ENCODE measurements at places on chromosomes 3 and 15.

DNA sequence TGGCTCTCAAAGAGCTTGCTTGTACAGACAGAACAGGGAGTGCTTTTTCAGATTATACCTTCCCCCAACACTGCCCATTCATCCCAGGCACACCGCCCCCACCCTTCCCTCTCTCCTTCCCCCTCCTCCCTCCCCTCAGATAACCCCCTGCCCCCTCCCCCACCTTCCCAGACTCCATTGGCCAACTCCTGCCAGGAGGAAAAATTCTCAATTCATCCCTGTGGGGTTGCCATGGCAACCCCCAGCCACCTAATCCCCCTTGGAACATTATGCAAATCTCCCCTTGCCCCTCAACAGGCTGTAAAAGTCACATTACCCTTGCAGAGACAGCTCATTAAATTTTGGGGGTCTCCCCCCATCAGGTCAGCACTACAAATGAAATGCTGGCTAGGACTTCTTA, 14.3 kb downstream of the TLE3 start:
- no peak for DNase-seq

- no peak for DNase-seq
These were observed 454.8 kb downstream of the SHQ1 start for GRCh38 chr3:72393455-72393854.

DNA sequence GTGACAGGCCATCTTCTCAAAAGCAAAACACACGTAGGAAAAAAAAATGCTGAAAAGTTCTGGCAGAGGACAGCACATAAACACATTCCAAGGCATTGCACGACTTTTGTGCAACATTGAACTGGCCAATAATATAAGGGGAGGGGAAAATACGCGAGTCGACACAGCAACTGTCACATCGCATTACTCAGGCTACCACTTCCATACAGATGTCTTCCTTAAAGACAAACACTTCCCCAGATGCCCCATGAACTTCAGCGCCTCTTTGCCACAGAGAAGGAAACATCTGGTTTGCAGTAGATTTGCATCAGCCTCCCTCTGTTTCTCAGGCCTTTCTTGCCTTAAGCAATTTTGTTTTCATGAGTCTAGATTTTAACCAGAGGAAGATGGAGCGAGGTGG, 144.4 kb upstream of the IGF1R start:
- no peak for DNase-seq

- DNase-seq = no peak
These were observed 884.0 kb upstream of the CADM2 start for GRCh38 chr3:84074767-84075166.

- DNase-seq = no peak
These were observed 51.2 kb downstream of the CFAP20DC start for GRCh38 chr3:58998476-58999117.

GRCh38 chr3:16769525-16769924, 115.2 kb upstream of the PLCL2 start:
- DNase-seq = no peak

GRCh38 chr3:18194431-18194830, 230.7 kb downstream of the SATB1 start:
- DNase-seq = no peak

DNA sequence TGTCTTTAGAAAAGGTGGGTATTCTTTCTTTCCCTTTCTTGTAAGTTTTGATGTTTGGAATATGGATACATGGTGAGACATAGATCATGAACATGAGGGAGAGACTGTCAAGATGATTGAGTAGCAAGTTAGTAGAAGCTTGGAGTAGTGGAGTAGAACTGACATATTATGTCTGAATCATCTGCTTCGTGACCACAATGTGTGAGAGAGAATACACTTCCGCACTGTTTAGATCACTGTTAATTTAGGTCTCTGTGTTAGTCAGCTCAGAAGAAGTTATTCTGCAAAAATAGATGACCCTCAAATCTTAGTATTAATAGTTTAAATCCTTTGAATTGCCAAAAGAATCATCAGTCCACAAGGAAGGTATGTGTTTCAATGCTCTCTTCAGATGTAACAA, 151.0 kb downstream of the OXSM start:
- no peak for DNase-seq

GRCh38 chr3:85120879-85121278, 162.1 kb downstream of the CADM2 start:
- no peak for DNase-seq

DNA sequence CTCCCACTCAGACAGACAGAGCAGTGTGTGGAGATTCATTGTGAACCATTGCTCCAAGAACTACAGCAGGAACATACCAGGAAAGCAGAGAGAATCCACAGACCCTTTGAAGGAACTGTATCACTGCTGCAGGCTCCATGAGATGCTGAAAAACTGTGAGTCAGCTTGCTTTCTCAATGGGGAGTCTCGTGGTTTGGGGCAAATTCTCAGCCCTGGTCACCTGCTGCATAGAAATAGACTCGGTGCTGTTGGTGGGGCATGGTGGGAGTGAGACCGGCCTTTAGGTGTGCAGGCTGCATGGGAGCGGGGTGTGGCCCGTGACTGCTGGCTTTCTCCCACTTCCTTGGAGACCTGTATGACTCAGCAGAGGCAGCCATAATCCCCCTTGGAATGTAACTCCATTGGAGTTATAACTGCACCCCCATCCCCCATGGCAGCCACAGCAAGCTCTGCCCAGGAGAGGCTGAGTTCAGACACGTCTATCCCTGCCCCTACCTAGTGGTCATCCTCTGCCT, 35.6 kb downstream of the ALCAM start:
- DNase-seq = no peak

- no peak for DNase-seq
These were observed 764.0 kb upstream of the DPPA4 start for GRCh38 chr3:110101361-110101760.

GRCh38 chr3:10305331-10305902, 12.7 kb upstream of the GHRL start:
- no peak for DNase-seq

DNA sequence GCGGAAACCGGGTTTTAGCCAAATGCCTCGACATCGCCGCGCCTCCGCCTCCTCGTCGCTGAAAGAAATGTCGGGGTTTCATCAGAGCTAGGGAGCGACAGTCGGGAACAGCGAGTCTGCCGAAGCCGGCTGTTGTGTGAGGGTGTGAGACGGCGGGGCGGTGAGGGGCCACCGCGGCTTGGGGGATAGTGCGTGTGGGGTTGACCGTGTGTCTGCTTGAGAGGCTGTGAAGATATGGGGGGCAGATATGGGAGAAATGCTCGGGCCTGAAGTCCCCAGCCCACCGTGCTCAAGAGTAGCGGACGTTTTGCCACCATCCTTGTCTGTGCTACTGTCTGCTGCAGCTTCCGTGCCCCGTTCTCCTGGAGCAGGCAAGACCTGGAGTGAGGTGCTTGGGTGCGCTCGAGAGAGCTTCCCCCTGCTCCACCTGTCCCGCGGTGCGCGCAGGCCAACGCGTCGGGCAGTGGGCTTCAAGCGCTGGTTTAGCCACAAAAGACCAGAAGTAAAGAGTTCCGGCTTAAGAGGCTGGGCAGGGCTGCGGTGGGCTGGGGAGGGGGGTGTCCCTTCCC, 716 bp upstream of the ISLR2 start:
- DNase-seq = no peak

DNA sequence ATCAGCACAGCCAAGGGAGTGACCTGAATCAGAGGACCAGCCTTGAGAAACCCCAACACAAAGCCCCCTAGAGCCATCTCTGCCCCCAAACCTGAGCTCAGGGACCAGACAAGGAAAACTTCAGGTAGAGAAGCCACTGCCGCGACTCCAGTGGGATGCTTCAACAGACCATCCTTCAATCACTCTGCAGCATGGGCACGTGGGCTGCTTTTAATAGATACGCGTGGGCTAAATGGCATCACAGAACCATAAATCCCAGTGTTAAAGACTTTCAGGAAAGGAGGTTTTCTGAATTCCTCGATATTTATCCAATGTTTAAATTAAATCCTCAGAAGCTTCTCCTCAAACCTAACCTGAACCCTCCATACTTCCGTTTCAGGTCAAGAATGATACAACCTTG, 30.6 kb downstream of the SH3BP5 start:
- no peak for DNase-seq

- no peak for DNase-seq
These were observed 127.5 kb upstream of the PLXNA1 start for GRCh38 chr3:126855374-126855773.

DNA sequence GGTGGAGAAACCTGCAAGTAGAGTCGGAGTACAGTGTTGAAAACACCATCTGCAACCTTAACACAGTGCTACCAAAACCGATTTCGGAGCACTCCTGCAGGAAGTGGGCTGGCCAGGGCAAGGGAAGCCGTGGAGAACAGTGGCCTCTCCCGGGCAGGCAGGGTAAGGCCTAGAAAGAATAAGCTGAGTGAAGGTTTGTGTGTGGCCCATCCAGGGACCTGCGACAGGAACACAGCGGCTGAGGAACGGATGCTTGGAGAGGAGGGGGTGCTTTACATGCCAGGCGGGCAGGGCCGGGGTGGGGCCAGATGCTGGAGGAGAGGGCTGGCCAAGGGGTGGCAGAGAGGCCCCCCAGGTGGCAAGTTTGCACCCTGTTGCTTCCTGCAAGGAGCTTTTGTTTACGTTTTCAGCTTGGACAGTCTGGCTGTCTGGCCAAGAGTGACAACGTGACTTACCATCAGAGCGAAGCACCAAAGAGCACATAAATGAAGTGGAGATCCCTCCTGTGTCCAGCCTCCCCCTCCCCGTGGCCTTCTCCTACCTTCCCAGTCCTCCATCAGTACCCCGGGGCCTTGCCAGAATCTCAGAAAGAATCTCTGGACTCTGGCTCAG, 156.5 kb downstream of the PGPEP1L start:
- DNase-seq = peak; percentile 68

DNA sequence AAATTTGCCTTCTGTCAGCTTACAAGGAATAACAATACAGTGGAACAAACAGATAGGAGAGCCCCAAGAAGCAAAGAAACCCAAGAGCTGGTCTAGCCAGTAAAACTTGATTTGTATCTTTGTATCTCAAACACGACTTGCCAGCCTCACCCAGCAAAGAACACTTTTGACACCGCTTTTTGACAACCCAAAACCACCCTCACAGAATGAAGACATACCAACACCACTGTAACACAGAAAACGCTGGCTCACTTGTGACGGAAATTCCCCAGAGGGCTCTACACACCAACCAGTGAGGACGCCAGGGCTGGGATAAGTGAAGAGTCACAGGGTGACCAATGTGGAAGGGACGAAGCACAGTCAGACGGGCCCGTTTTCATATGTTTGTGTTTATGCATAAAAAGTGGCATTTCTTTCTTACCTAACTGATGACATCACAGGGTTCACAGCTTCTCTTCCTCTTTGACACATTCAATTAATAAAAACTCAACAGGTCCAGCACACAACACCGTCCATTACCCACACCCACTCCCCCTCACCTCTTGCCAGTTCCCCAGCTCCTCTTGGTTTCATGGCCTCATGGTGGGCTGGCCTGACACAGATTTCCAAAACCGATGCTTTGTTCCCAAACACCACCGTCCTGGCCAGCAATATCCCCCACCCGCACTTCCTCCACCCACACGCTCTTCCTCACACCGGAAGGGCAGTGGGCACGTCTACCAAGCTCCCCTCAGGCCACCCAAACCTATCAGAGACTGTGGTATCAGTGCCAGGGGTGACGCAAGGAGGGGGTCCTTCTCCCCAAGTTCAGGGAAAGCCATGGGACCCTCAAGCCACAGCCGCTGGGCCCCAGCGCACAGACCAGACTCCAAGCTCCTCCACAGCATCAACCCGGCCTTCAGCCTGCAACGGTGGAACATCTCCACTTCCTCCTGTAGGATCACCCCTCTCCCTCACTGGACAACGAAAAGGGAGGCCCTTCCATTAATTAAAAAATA, 94.2 kb downstream of the ADAMTS17 start:
- DNase-seq = no peak

DNA sequence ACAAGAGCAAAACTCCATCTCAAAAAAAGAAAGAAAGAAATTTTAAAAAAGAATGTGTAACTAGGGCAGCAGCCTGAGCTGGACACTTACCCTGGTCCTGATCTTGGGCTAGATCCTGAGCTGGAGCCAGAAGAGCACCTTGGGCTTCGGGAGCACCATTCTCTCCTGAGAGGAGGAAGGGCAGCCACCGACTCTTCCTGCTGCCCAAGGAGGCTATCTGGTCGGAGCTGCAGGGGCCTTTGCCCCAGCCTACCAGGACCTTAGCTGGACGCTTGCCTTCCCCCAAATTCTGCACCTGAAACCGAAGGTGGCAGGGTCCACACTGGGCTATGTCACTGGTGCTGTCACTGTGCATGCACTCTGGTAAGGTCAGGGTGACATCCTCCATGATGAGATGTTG, 6.9 kb upstream of the CAMKV start:
- no peak for DNase-seq

Measured in CD4-positive, alpha-beta T cell treated with Interleukin-2 at 100 ng/mL for 4 hours (primary cell).